ENCODE measurements at places on chromosomes 3 and 15. TPM values are rescaled to one million over a fixed set of nuclear protein-coding genes. Genes with fewer than 3 reads are reported as not detected.

DNA sequence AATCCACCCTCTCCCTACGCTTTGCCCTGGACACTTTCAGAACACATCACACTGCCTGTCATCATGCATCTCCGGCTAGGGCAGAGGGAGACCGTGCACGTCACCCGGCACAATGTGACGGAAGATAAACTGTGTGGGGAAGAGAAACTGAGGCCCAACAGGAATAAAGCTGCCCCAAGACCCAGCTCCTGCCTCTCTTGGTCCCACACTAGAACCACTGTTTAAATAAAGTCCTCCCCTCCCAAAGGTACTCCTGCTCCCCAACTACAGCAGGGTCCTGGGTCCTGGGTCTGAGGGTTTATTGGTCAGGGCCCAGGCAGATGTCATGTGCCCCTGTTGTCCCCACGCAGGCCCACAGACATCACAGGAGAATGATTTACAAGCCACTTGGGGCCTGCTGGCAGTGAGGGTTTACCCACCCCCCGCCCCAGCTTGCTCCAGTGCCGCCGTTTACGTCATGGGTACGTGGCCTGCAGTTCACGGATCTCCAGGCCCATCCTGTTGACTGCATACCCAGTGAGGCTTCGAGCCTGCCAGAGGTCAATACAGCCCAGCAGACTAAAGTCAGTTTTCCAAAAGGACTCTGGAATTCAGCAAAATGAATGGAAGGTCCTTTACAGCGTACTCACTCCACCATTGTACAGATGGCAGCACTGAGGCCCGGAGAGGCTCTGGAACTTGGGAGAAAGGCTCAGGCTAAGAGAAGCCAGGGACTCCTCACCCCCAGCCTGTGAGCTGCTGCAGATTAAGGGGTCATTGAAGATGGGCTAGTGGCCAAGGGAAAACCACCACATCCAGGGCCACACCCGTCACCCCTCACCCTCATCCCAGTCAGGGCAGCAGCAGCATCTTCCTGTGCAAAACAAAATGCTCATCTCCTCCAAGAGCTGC lies 23.2 kb downstream of the ALS2CL start:
- H3K4me1 ChIP-seq: no peaks in the 10 kb centered on the region
- H3K27me3 ChIP-seq: no peaks in the 10 kb centered on the region
- no peak overlapping the region for H3K27ac ChIP-seq
- H3K36me3 ChIP-seq: no peaks in the 10 kb centered on the region
- H3K4me3 ChIP-seq: no peak overlapping the region

DNA sequence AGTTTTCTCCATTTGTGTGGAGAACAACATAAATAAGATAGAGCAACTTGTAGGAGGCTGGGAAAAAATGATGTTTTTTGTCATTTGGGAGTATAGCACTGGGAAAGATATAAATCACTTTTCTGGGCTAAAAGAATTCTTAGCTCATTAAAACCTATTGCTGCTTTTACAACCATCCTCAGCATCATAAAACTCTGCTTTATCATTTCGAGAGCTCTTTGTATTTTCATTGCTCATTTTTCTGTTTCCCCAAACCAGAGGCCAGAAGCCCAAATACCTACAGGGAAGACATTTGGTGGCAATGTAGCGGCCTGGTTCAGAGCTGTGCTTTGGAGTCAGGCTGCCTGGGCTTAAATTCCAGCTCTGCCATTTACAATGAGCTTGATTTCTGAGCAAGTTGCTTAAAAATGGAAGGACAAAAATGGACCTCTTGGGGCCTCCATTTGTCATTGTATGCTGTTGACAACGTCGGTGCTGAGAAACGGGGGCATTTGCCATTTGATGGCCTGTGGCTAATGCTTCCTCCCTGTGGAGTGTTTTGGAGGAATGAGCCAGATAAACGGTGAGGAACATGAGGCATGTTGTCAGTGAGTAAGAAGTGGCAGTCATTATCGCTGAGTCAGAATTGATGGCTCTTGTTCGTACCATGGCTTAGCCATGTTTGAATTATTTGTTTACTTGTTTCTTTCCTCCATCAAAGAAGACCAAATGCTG lies 260.0 kb downstream of the EBLN2 start:
- H3K27ac ChIP-seq: no peak overlapping the region
- no peak for DNase-seq
- no peaks in the 10 kb centered on the region for H3K4me1 ChIP-seq
- H3K36me3 ChIP-seq: no peaks in the 10 kb centered on the region
- no peaks in the 10 kb centered on the region for H3K27me3 ChIP-seq
- H3K4me3 ChIP-seq: no peak overlapping the region

GRCh38 chr15:90234096-90234988 lies at the start of gene GDPGP1:
Gene GDPGP1, plus strand, starts transcription at chr15:90234209. Its CDS starts 6,700 bp downstream, at chr15:90240909.
- peak within 1 kb of the TSS; percentile 99 for H3K27ac ChIP-seq
- peaks cover 26% of the 10 kb centered on the region for H3K36me3 ChIP-seq
- peaks cover 50% of the 10 kb centered on the region for H3K4me1 ChIP-seq
- H3K4me3 ChIP-seq: peak within 1 kb of the TSS; percentile 85
- no peaks in the 10 kb centered on the region for H3K27me3 ChIP-seq

DNA sequence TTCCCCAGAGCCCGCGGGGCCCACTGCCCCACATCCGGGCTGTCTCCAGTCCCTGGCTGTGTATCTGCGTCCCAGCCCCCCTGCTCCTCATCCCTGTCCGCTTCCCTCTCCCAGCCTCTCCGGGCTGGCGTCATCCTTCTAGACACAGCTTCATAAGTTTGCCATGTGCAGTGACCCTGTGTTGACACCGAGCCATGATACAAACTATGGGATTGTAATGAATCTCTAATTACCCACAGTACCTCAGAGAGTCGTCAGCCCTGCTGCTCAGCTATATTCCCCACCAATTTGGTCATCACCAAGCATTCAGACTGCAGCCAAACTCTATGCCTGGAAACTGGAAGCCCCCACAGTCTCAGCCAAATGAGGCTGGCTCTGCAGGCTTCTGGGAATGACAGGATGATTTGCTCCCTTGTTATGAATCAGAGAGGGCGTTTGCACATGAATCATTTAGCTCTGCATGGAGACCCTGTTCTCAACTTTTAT lies 466.1 kb upstream of the ATP11B start:
- no peaks in the 10 kb centered on the region for H3K4me1 ChIP-seq
- H3K36me3 ChIP-seq: no peaks in the 10 kb centered on the region
- no peak overlapping the region for H3K4me3 ChIP-seq
- DNase-seq: no peak

GRCh38 chr15:73153024-73153423 lies 100.8 kb downstream of the NEO1 start:
- no peaks in the 10 kb centered on the region for H3K36me3 ChIP-seq
- no peak overlapping the region for H3K4me3 ChIP-seq
- DNase-seq: no peak
- no peaks in the 10 kb centered on the region for H3K4me1 ChIP-seq
- no peak overlapping the region for H3K27ac ChIP-seq

CHRFAM7A gene
- 1.2 TPM for total RNA-seq

DNA sequence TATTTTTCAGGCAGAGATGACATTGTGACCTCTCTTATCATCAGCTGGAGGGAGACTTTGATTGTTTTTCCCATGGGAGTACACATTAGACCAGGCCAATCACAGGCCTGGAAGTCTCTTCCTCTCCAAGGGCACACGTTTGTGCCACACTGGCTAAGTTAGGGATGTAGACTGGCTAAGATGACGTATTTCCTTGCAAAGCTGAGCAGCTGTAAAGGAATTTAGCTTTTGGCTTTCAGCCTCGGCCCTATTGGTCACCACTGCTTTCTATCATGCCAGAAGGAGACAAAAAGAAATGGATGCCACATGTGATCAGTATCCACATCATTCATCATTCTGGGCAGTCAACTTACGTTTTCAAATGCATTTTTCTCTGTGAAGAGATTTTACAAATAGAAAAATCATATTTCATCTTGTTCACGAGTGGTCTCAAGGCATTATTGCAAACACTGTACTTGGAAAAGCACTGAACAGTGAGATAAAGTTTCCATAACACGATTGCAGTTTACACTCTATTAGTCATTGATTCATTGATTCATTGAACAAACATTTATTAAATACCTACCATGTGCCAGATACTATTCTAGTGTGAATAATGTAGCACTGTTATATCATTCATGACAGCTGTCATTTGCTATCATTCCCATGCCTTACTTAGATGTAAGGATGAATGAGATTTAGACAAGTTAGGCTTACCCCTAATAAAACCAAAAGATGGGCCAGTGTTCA lies 27.0 kb upstream of the RNF7 start:
- no peaks in the 10 kb centered on the region for H3K4me1 ChIP-seq
- H3K36me3 ChIP-seq: no peaks in the 10 kb centered on the region
- DNase-seq: no peak
- no peak overlapping the region for H3K4me3 ChIP-seq

DNA sequence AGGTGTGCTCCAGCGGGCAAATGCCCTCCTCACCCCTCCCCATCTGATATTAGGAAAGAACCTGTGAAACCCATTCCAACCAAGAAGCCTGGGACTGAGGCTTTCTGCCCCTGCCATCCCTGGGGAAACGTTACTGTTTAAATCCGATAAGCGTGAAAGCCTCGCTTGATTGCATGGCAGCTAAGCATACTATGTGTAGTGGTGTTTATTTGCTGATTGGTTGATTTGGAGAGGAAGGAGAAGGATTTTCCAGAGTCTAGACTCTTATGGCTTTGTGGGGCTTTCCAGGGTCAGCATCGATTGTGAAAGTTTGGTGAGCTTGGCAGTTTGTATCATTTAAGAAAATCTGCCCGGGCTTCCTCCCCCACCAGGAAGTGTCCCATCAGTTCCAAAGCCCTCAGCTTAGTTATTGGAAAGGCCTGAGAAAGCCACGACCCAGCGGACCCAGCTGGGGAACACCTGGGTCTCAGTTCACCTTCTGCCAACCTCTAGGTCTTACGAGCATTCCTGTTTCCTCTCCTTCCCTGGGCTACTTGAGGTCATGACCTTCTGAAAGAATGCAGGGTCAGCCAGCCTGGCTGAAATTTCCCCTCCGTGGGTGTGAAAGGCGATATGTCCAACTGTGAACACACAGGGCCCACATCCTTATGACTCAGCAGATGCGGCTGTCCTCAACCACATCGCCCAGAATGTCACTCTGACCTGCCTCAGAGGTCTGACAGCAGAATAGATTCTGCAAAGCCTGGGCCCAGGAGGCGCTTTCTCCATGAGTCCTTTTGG lies 62.8 kb upstream of the HERC1 start:
- no peak overlapping the region for H3K27ac ChIP-seq
- no peaks in the 10 kb centered on the region for H3K36me3 ChIP-seq
- no peak for DNase-seq
- H3K4me3 ChIP-seq: no peak overlapping the region
- H3K4me1 ChIP-seq: peaks cover 38% of the 10 kb centered on the region

- no peaks in the 10 kb centered on the region for H3K4me1 ChIP-seq
- no peaks in the 10 kb centered on the region for H3K27me3 ChIP-seq
- DNase-seq: no peak
- H3K36me3 ChIP-seq: no peaks in the 10 kb centered on the region
- H3K27ac ChIP-seq: no peak overlapping the region
- no peak overlapping the region for H3K4me3 ChIP-seq
Observed at GRCh38 chr3:52350416-52350815, 34.3 kb downstream of the DNAH1 start.

CAPN3 gene
- 44.2 TPM for total RNA-seq

- no peak overlapping the region for H3K27ac ChIP-seq
- H3K36me3 ChIP-seq: no peaks in the 10 kb centered on the region
- no peaks in the 10 kb centered on the region for H3K27me3 ChIP-seq
- H3K4me3 ChIP-seq: no peak overlapping the region
Observed at GRCh38 chr3:174957081-174957480, 97.9 kb downstream of the NAALADL2 start.

GOLGA6L10 gene
- total RNA-seq: 2.1 TPM

- no peak overlapping the region for H3K27ac ChIP-seq
- no peaks in the 10 kb centered on the region for H3K36me3 ChIP-seq
- no peak for DNase-seq
- H3K4me3 ChIP-seq: no peak overlapping the region
- H3K4me1 ChIP-seq: no peaks in the 10 kb centered on the region
- H3K27me3 ChIP-seq: no peaks in the 10 kb centered on the region
Observed at GRCh38 chr3:113287111-113287802, 75.9 kb downstream of the BOC start.

FBXL2 gene
- total RNA-seq: not detected

DNA sequence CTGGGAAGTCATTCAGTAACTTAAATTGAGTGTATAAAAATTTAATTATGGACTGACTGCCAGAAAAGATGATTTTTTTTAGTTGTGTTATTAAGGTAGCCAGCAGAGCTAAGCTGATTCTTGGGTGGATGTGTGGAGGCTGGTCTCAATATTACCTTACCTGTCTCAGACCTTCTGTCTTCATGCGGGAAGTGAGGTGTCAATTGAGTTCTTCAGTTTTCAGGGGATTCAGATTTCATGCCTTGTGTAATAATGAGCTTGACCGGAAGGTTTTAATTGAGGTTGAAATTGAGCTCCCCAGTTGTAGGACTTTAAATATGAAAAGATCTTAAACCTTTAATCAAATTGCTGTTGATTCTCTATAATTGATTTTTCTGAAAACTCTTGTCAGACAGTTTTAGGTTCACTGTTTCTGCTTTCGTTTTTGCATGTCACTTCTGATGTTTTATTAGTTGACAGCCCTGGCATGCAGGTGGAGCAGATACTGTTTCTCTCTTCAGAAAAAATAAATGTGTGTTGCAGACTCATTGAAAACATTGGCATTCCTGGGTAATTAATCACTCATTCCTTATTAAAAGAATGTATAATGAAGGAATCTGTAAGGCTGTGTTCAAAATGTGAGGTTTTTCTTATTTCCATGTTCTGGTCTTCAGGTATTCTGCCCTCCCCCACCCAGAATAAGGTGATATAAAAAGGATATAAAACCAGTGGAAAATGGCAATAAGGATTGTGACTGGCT lies 54.5 kb downstream of the PSMD6 start:
- no peaks in the 10 kb centered on the region for H3K36me3 ChIP-seq
- H3K27ac ChIP-seq: no peak overlapping the region
- peak overlapping the region; percentile 0 for H3K4me3 ChIP-seq
- H3K4me1 ChIP-seq: peaks cover 20% of the 10 kb centered on the region

DNA sequence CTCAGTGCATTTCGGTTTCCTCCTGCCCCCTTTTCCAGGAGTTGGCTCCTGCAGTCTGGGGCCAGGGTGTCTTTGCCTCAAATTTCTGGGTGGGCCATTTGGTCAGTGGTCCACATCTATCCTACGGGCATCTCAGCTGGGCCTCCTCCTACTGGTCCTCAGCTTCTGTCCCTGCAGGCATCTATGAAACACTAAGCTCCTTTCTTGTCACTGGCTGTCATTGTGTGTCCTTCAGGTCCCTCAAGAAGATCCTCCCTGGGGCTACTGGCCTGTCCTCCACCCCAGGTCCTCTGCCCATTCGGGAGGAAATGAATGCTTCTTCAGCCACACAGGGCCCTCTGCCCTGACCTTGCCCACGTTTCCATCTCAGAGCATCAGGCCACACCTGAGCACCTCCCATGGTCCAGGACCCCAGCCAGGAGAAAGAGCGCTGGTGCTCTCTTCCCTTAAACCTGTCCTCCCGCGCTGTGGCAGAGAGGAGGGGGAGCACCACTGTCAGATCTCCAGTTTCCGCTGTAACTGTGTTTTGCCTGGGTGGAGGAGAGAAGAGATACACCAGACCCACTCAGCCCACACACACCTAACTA lies 1.8 kb downstream of the PRR23E start:
- no peak overlapping the region for H3K27ac ChIP-seq
- H3K4me3 ChIP-seq: no peak overlapping the region
- no peak for DNase-seq

Measured in B cell (primary cell).